ENCODE measurements at places on chromosomes 7 and 10.

DNA sequence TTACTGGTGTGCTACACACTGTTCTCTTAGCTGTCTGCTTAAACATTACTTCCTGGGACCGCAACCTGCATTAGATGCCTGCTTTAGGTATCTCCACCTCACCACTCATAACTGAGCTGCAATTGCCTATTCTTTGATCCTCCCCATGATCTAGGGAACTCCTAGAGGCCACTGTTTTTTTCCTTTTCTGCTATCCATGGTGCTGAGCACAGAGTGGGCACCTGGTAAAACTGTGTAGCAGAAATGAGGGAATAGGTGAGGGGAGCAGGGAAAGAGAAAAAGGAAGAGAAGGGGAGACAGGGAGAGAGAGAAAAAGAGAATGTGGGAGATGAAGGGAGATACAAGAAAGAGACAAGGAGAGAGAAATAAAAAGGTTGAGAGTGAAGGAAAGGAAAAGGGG is 434.9 kb downstream of the ADRA2A start:
- DNase-seq: no peak

DNA sequence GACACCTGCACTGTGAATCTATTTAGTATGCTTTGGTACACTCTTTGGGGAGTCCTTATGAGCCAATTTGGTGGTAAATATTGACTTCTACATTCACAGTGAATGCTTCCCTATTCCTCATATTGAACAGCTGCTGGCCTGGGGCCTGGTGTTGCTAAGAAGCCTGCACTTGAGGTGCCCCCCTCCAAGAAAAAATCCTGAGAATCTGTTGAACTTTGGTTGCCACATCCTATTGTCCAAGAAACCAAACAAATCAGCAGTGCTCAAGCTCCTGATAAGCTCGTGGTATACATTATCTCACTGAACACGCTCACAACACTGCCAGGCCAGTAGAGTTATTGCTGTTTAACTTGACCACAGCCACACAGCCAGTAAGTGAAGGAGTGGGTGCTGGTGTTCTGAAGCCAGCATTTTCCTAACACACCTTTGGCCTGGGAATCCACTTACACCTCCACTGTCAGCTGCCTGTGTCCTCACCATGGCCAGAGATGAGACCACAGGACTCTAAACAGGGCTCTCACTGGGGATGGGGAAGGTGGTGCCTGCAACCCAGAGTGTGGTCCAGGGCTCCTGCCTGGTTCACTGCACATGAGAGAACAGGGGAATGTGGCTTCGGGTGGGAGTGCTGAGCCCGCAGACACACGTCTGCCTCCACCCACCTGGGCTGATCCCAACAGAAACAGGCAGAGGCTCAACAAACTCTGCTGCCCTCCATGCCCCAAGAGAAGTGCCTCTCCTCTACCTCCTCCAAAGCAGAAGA is 6.7 kb downstream of the DDC start:
- no peak for DNase-seq

DNA sequence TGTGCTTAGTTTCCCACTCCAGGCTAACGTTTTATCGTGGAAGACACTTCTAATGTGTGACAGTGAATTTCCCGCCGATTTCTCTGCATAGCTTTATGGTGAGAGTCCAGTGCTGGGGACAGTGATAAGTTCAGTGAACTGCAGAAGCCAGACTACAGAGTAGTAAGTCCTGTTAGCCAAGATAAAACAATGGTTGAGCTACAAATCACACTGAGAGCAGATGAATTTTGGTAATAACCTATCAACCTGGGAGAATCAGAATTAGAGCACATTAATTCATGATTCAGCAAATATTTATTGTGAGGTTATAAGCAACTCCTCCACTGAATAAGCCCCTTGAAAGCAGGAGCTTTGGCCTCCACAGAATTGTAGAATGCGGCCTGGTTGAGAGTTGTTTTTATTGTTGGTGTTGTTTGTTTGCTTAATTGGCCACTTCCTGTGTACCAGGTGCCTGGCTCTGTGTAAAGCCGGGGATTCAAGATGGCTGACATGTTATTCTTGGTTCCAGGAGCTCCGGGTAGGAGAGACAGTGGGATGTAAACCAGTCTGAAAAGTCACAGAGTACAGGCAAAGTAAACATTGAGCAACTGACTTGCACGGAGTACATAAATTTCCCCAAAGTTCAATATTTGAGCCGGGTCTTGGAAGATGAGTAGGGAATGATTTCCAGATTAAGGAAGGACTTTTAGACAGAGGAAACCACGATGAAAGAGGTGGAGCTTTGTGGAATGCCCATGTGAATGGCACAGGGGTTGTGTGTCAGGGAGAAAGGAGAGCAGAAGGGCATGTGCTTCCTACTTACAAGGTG is 112.7 kb downstream of the SNX10 start:
- DNase-seq: no peak

GRCh38 chr7:33485747-33486493 is 356.6 kb downstream of the BBS9 start:
- no peak for DNase-seq

DNA sequence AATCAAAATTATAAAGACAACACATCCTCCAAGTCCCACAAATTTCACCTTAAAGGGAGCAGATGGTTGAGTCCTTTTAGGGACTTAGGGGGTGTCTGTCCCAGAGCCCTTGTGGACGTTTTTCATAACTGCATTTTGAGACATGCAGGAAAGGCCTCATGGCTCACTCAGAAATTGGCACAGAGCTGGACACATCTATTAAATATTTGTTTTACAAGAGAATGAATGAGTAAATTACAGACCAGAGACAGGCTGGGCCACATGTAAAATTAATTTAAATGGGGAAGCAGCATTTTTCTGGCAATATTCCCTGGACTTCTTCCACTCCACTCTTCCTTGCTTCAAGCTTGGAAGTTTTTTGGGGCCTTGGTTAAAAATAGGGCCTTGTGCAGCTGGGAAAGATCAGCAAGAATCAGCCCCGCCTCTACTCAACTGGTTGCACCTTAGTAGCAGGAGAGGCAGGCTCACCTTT is 20.0 kb downstream of the LAMB1 start:
- no peak for DNase-seq

DNA sequence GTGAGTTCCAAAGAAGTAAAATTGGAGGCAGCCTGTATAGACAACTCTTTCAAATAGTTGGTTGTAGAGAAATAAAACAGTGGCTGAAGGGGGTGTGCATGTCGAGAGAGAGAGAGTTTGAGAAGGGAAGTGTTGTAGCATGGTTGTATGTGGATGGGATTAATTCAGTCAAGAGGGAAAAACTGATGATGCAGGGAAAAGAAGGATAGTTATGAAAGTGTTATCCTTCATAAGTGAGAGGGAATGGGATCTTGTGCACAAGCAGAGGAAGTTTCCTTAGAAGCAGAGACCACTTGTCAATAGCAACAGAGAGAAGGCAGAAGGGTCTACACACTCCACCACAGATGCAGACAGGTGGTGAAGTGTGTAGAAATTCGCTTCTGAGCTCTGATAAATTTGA is 30.0 kb upstream of the BPGM start:
- no peak for DNase-seq

GRCh38 chr10:18449611-18450026 is 201.8 kb downstream of the NSUN6 start:
- no peak for DNase-seq

DNA sequence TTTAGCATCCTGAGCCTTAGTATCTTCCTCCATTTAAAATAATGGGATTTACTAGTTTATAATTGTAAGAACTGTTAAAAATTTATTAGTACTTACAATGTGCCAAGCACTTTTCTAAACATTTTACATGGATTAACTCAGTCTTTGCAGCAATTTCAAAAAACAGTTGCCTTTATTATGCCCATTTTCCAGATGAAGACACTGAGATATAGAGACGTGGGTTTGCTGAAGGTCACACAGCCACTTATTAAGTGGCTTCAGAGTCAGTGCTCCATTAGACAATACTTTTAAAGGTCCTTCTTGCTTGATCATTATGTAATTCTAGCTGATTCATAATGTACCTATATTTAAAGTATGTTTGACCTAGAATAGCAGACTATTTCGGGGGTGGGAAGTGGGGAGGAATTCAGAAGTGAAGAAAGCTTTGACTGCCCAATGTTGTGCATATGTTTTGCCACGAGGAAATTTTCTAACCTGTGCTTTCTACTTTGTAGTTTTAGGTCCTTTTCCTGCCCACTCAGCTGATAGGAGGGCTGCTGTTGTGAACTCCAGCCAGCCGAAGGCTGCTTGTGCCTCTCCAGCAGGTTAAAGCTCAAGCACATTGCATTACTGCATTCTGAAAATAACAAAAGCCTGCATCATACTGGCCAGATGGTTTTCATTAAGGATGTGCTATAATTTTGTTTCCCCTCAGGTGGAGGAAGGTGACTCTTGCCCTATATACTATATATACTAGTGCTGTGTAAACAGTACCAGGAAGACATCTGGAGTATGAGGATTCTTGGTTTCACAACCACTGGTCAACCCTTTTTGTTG is 4.3 kb downstream of the PLEKHA8 start:
- DNase-seq: no peak

- DNase-seq: no peak
These were observed 361.8 kb upstream of the MGMT start for GRCh38 chr10:129105266-129105665.

- peak; percentile 36 for DNase-seq
These were observed 631 bp downstream of the POR start for GRCh38 chr7:75915416-75916156.

GRCh38 chr7:109029866-109030265 is 460.2 kb downstream of the DNAJB9 start:
- no peak for DNase-seq

- no peak for DNase-seq
These were observed 9.0 kb downstream of the SPOCK2 start for GRCh38 chr10:72079356-72079755.

GRCh38 chr10:131579251-131580071 is 267.9 kb upstream of the TCERG1L start:
- DNase-seq: no peak

DNA sequence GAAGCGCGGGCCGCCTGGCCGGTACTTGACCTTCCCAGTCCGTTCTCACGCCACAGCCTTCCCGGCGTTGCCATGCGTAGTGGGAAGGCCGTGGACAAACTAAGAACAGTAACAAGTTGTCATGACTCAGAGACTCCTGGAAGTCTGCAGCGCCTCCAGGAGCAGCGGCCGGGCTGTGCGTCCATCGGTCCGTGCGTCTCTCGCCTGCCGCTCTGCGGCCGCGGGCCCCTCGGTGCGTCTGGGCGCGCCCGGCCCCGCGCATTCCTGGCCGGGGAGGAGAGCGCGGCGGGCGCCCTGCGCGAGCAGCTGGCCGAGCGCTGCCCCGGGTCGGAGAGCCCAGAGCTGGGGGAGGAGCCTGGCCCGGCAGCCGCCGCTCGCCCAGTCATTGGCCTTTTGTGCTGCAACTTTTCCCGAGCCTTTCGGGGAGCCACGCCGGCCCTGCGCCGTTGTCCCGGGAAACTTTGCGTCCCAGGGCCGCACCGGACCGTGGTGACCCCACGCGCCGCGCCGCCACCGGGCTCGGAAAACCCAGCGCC is 123.7 kb downstream of the TACC2 start:
- DNase-seq: peak; percentile 26

All from C1 segment of cervical spinal cord (tissue), 14 donors.